T-helper 17 cell (primary cell): ENCODE measurements at places on chromosomes 7 and 10.

DNA sequence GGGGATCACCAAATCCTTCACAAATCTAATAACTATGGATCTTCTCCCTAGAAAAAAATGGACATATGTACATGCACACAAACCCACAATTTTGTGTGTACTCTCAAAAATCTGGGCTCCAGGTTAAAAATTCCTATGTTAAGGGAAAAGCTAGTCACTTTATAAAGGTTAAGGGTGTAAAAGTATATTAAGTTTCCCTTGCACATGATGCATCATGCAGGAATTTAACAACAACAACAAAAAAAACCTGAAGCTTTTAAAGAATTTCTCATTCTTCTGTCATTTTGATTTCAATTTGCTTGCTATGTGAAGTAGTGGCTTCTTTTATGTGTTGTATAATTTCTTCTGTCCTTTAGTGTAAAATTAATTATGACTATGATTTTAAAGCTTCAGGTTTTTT is 123.7 kb downstream of the CNOT4 start:
- no peak for DNase-seq

GRCh38 chr10:96655461-96656197 is 64.7 kb downstream of the PIK3AP1 start:
- DNase-seq, result no peak

DNA sequence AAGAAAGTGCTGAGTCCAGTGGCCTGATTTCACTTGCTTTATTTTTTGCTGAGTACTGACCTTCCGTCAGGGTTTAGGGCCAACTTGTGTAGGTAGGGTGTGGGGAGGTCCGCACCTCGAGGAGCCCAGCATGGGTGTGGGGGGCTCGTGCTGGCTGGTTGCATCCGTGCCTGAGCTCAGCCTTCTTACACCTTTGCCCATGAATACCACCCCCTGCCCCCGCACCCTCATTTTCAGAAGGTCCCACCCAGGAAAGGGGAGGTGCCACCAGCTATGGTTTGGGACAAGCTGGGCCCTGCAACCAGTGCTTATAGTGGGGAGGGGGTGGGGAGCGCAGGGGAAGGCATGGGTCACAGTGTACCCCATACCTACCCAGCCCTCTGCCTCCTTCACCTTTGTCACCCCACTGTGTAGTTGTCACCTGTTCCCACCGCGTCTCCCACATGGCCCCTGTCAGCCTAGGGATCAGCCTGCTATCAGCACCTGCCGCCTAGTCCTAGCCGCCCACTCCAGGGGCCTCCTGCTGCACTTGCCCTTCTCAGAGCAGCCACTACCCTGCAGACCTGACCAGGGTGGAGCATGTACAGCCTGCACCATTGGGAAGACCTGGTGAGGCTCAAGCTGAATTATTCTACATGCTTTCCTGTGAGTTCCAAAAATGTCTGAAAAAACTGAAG is 146.2 kb upstream of the RET start:
- DNase-seq, result no peak

DNA sequence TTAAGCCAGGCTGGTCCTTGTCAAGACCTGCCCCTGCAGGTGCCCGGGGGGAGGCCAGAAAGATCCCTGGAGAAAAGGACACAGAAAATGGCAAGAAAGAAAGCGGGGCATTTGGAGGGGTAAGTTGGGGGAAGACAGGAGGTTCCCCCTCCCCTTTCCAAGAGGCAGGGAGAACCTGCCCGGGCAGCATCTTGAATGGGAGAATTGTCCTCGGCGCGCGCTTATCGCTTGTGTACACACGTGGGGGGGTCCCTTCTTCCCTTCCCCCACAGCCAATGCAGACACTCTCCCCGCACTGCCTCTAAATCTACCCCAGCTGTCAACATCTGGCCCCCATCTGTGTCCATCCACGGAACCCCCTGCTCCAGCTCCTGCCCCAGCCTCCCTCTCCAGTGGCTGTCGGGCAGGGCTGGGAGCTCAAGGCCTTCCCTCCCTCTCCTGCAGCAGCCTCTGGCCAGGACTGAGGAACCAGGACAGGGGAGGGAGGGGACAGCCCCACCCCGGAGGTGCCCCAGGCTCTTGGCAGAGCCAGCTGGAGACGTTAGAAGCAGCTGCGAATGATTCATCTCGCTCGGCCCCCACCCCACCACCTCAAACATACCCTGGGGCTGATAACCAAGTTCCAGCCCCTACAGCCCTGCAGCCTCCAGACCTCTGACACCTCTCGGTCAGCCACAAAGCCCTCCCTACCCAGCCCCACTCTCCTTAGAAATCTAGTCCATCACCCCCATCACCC is 25.3 kb downstream of the EPHB4 start:
- no peak for DNase-seq

DNA sequence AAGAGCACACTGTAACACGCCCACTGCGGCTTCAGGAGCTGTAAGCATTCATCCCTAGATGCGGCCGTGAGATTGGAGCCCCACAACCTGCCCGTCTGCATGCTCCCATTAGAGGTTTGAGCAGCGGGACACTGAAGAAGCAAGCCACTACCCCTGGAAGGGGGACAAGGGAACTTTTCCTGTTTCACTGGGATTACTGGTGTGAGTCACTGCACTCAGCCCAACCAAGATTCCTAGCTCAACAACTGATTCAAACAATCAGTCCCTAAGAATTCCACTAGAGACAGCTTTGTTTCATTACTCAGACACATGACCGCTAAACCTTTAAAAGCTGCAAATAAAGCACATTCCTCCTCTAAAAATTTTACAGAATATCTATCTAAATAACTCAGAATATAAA is 69.8 kb downstream of the ORC5 start:
- DNase-seq, result no peak

GRCh38 chr7:3949242-3949640 is 648.2 kb downstream of the SDK1 start:
- no peak for DNase-seq

GRCh38 chr10:107444443-107444842 is 279.9 kb upstream of the SORCS1 start:
- DNase-seq, result no peak

- no peak for DNase-seq
Measured at GRCh38 chr7:42097752-42098151, 139.3 kb downstream of the GLI3 start.

DNA sequence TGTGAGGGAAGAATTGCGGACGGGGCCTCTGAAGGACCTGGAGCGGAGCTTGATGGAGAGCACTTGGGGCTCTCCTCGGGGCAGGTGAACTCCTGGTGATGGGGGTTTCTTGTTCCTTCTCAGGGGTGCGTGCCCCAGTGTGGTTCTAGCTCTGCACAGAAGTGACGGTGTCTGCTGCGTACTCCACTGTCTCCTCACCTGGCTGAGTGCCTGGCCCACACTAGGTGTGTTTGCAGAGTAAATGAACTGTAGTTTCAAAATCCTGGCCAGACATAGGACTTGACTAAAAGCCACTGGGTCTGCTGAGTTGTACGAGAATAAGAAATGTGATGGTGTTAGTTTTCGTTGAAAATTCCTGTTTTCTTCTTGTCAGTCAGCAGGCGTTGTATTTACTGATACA is 35.6 kb downstream of the DYNC2I1 start:
- no peak for DNase-seq

- DNase-seq, result no peak
Measured at GRCh38 chr10:14906765-14907164, 28.1 kb downstream of the SUV39H2 start.

GRCh38 chr7:152006336-152006735 is 19.1 kb upstream of the GALNT11 start:
- DNase-seq, result no peak

DNA sequence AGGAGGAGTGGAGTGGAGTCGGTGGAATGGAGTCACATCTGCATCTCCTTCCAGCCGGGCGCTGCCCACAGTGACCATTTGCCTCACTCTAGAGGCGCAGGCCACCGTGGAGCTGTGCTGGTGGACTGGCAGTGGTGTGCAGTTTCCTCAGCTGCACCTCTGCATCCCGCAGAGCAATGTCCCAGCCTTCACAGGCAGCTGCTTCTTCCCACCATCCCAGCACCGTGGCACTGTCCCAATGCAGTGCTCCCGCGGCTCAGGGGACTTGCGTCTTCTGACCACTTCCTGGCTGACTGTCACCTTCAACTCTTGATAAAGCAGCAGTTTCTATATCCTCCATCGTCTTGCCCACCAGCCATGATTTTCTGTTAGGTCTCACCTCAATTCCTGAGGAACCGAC is 90.3 kb upstream of the SFMBT2 start:
- DNase-seq, result no peak

GRCh38 chr7:149293338-149293737 is 31.3 kb downstream of the ZNF783 start:
- no peak for DNase-seq

DNA sequence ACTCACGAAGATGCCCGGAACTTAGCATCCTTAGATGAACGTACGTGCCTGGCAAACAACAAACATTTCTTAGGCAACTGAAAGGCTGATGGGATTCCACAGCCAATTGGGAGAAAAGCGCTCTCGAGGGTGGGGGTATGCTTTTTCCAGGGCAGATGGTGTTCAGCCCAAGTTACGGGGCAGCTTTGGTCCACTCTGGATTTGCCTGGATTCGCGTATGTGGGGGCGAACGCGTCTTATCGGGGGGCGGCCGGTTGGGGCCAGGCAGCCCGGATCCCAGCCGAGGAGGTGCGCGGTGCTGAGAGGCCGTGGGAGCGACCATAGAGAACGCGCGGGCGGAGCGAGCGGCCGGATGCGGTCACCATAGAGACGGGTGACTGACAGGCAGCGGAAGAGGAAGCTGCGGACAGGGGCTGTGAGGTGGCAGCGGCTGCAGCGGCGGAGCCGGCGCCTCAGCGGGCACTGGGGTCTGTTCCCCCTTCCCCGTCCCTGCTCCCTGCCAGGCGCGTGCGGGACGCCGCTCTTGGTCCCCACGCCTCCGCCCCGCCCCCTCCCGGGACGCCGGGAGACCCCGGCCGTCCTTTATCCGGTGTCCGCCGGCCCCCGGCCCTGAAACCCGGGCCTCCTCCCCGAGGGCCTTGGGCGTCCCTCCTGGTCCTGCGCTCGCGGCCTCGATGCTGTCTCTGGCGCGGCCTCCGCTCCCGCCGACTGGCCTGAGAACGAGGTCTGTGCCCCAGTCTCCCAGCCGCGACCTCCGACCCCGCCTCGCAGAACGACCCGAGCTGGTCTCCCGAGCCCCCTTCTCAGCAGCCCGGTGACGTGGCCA is at the start of gene CHPF2:
CHPF2 (plus strand) TSS at position 393 of the 826 bp plus-strand sequence. CDS start 1,529 bp downstream, outside the sequence.
- DNase-seq, result peak; percentile 78

DNA sequence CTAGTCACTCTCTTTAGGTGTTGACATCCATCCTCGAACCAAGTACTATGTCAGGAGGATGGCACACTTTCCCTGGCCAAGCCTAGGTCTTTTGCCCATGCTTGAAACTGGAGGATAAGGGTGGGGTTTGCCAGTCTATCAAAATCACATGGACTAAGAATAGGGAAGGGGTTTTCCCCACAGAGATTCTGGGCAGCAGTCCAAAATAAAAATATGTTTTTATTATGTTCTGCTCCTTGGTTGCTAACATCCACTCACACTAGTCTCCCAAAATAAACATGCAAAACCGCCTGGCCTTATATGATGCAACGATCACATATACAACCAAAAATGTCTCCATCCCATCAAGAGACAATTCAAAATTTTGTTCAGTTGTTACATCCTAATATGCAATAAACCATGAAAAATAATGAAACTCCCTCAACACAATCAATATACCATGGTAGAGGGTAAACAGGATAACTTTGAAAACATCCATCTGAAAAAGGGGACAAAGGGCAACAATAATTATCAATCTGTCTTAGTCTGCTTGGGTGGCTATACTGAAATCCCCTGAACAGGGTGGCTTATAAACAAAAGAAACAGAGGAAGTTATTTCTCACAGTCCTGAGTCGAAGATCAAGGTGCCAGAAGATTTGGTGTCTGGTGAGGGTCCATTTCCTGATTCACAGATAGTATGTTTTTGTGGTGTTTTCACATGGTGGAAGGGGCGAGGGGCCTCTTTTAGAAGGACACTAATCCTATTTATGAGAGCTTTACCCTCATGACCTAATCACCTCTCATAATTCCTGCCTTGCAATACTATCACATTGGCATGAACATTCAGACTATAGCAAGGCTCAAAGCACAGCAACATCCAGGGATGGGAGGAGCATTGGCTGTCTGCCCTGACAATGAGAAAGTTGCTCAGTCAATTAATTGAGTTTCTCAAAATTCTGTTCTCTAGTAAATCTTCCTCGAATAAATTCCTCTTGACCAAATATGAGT is 159.3 kb downstream of the ETV1 start:
- DNase-seq, result no peak

GRCh38 chr10:108385963-108386362 is 1221.5 kb upstream of the SORCS1 start:
- no peak for DNase-seq

DNA sequence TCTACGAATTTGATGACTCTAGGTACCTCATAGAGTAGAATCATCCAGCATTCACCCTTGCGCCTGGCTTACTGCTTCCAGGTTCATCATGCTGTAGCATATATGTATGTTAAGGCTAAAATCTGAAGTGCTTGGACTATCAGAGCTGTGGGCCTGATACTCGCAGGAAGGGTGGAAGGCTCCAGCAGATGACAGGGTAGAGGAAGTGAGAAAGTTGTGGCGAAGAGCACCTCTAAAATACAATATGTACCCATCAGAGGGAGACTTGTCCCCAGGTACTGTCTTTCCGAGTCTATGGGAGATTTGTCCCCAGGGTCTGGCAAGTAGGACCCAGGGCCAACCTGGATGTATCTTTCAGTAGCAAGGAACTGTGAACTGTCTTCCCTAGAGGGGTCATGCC is 48.1 kb upstream of the PLEKHA1 start:
- DNase-seq, result no peak

DNA sequence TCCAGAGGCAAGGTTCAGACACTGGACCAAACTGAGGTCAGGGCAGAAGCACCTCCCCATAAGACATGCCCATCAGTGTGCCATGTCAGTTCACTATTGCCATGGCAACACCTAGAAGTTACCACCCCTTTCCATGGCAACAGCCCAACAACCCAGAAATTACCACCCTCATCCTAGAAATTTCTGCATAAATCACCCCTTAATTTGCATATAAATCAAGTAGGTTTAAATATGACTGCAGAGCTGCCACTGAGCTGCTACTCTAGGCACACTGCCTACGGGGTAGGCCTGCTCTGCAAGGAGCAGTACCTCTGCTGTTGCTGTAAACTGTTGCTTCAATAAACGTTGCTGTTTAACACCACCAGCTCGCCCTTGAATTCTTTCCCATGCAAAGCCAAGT is 12.7 kb downstream of the STEAP2 start:
- DNase-seq, result no peak

DNA sequence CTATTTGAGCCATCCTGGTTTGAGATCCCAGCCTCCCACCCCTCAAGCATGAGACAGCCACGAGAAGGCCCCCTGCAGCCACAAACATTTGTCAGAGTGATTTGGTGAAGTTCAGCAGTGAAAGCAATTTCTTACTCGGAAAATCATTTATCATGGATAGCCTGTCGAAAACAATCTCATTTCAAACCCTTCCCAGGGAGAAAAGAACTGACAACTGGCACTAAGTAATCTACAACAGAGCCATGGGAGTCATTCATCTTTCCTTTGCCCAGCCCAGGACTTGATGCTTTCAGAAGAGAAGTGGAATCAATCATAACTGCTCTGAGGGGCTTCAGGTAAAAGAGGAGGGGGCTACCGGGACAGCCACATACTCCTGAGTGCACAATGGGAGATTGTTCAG is 411.2 kb downstream of the KCNMA1 start:
- DNase-seq, result no peak
